NCI-H1930 (cell line): ENCODE measurements at places on chromosomes 5 and 9.

DNA sequence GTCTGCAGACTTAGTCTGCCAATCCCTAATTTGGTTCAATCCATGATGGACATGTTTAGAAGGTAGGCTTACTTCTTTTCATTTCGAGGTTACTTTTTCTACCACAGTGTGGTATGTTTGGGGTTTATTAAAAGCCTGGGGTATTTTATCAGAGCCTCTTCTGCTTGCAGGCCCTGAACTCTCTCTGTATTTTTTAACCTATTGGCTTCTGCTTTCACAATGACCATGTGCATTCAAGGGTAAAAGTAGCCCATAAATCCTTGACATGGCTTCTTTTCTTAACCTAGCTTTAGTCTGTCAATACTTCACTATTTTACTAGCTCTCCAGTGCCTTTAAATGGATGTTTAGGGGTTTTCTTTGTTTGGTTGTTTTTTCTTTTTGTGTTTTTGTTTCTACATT lies 286.6 kb downstream of the FER start:
- DNase-seq: no peak

DNA sequence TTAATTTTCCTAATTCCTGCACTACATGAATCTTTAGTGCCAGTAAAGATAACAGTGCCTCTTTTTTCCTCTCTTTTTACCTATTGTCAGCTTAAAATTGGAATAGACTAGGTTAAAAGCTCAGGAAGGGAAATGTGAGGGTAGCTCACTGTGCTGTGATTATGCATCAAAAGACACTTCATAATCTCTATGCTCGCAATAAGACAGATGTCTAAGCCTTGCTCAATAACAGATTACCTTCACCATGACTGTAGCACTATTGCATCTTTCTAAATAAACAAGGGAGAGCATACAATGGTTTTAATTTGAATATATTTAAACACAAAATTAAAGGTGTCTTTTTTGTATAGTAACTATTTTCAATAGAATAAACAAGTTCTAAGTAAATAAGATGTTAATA lies 130.1 kb downstream of the FBN2 start:
- no peak for DNase-seq

GRCh38 chr5:160923936-160924710 lies 72.1 kb upstream of the ATP10B start:
- no peak for DNase-seq

GRCh38 chr9:97557606-97558095 lies 56.2 kb downstream of the TMOD1 start:
- DNase-seq: no peak

DNA sequence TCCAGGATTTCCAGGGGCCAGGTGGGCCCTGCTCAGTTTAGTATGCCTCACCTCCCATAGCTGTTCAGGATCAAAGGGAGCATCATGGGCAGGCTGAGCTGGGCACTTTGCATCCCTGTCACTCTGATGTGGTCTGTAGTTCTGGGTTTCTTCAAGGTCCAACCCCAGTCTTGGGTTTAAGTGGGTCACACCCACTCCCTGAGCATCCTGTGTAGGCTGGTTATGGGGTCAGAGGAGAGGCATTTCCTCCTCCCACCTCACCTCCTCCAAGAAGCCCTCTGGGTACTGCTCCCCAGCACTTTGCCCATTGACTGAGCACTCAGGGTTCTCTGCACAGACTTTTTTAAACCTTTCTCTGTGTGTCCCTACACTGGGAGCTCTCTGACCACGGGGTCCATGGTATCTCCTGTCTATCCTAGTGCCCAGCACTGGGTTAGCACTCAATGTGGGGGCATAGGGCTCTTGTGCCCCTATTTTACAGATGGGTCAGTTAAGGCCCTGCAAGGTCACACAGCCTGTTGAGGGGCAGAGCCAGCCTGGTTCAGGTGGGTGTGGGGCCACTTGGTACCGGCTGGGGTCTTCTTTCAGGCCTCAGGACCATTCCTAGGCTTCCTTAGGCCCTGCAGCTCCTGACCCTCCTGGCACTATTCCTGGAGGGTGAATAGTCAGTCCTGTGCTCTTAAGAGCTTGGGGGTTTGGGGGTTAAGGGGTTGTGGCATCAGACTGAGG lies 19.0 kb downstream of the CXXC5 start:
- no peak for DNase-seq

DNA sequence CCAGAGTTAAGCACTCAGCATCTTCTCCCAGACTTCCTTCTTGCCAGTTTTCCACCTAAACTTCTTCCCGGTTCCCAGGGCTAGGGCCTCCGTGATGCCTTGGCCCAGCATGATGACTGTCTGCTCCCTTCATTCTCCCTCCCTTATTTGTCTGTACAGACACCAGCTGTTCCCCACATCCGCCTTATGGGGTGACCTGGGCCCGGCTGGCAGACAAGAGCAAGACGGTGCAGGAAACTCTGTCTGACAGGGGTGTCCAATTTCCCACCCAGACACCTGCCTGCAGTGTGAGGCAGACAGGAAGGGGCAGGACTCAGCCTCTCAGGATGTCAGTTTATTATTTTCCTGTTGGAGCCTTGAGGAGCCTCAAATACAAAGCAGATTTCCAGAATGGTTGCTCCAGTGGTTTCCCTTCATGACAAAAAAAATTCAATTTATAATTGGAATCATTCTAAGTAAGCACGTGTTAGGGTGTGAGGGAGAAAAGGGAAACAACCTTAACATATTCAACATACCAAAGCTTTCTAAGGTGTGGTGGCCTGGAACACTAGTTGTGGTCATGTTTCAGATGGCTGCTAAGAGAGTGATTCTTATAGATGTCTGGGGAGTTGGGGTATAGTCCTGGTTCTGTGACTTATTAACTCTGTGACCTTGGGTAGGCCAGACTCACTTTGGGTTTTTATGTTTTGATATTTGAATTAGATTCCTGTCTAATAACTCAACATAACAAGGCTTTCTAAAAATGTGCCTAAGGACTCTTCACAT lies 234.5 kb downstream of the PAPPA start:
- no peak for DNase-seq

- DNase-seq: no peak
Observed at GRCh38 chr5:88244686-88245085, 24.0 kb downstream of the TMEM161B start.

DNA sequence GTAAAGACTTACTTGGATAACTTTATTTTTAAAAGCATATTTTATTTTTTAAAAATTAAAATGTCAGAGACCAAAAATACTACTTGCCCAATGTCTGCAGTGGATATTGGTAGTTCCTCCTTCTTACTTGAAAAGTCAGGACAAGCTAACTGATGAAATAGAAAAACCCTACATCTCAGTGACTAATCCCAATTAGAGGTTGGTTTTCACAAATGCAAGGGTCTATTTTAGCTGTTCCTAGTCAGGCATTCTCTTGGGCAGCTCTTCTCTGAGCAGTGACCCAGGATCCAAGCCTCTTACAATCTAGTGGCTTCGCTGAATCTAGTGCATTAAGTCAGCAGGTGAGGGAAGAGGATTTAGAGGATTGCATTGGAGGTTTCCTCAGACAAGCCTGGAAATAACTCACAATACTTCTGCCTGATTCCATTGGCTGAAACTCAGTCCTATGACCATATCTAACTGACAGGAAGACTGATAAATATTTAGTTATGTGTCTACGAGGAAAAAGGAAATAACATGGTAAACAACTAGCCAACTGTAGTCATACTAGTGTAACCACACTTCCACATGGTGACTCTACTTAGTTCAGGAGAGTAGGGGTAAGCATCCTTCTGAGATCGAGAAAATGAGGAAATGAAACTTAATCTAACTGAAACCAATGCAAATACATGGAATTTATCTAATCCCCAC lies 34.2 kb upstream of the MIER3 start:
- DNase-seq: no peak

DNA sequence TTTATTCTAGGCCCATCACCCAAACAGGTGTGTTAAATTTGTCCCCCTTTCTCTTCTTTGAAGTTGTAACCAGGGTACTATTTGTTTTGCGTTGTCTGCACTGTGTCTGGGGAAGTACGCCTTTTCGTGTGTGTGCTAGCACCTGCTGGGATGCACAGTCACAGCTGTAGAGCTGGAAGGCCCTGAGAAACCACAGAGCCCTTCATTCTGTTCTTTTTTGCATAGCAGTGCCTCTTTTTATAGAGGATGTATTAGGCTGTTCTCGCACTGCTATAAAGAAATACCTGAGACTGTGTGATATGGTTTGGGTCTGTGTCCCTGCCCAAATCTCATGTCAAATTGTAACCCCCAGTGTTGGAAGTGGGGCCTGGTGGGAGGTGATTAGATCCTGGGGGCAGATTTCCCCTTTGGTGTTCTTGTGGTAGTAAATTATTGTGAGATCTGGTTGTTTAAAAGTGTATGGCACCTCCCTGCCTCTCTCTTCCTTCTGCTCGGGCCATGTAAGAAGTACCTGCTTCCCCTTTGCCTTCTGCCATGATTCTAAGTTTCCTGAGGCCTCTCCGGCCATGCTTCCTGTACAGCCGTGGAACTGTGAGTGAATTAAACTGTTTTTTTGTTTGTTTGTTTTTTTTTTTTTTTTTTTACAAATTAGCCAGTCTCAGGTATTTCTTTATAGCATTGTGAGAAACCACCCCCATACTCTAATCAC lies 14.0 kb downstream of the SEC61B start:
- no peak for DNase-seq

DNA sequence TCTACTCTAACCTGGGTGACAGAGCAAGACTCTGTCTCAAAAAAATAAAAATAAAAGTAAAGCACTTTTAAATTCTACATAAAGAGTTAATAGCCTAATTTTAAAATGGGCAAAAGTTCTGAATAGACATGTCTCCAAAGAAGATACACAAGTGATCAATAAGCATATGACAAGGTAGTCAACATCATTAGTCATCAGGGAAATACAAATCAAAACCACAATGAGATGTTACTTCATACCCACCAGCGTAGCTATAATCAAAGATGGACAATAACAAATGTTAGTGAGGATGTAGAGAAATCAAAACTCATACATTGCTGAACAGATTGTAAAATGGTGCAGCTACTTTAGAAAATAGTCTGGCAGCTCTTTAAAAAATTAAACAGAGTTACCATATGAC lies 64.1 kb downstream of the IQGAP2 start:
- DNase-seq: no peak

DNA sequence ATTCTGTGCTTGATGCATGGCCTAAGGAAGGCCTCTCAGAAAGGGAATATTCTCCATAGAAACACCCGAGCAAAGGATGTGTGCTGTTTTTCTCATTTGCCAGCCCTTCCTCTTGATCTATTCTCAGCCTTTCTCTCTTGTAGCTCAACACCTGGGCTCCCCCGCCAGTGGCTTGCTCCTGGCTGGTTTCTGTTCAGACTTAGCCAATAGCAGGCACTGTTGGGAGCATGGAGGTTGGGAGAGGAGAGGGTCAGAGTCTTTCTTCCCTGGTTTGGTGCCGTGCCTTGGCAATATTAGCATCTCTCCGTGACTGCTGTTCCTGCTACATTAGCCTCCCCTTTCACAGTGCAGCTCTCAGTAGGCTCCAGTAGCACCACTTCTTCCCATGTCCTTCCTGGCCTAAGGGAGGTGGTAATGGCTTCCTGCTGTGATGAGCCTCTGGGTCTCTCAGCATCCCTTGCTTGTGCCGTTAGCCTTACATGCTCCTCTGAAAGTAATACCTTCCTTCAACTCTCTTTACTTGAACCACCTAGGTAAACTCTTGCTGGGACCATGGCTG lies 269.7 kb upstream of the GAS1 start:
- no peak for DNase-seq

DNA sequence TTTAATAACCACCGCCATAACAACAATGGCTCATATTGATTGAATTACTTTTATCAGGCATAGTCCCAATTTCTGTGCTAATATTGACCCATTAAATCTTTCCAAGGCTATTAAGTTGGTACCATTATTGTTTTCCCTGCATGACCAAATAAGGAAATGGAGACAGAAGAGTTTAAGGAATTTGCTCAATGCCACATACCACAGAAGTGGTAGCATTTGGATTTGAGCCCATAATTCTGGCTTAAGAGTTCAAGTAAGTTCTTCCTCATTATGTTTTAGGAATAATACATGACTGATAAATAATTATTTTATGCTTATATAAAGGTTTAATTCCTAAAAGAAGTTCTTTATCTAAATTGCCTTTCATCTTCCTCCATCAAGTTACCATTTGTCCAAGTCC lies 43.4 kb upstream of the HAPLN1 start:
- no peak for DNase-seq

DNA sequence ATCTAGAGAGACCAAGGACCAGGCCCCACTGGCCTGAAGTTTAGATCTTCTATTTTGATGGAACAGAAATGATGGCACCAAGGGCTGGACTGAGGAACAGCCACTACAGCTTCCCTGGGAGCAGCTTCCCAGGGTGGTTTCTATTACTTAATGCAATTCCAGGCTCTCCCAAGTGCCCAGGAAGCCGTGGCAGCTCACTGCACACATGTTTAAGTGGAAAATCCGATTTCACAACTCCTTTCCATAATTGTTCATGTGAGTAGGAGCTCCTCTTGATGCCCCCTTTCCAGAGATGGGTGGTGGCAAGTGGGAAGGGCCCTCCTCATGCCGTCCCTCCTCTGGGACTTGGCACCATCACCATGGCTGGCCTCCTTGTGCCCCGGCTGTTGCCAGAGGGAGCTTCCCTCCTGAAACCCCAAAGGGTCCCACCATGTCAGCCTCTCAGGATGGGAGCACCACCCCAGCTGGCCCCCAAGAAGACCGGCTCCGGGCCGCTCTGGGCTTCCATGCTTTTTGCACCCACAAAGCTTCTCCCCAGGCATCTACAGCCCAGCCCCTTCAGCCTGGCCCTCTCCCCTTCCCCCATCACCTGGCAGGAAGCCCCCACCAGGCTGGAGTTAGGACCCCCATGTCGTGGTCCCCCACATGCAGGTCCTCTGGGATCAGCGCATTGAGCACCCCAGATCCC lies 9.1 kb upstream of the UBAC1 start:
- no peak for DNase-seq

- DNase-seq: no peak
Observed at GRCh38 chr5:14810928-14811572, 60.5 kb downstream of the ANKH start.

DNA sequence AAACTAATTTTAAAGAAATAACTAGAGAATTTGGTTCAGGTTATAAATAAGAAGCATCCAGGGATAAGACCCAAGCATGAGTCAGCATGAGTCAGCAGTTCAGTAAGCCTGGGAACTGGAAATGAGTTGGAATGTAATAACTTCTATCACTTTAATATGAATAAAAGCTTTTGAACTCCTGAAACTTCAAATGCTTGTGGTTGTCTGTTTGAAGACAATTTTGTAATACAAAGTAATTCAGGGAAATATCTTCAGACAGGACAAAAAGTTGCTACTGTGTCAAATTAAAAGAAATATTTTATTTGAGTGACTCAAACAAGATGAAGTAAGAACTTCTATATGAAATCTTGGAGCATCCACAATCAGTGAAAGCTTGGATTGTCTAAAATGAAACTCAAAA lies 331.2 kb upstream of the DAB2 start:
- no peak for DNase-seq

DNA sequence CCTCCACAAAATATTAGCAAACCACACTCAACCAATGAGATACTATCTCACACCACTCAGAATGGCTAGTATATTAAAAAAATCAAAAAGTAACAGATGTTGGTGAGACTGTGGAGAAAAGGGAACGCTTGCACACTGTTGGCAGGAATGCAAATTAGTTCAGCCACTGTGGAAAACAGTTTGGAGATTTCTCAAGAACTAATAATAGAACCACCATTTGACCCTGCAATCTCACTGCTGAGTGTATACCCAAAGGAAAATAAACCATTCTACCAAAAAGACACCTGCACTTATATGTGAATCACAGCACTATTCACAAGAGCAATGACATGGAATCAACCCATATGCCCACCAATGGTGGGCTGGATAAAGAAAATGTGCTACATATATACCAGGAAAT lies 393.5 kb downstream of the PDE4D start:
- DNase-seq: no peak

GRCh38 chr9:99140685-99141314 lies 35.9 kb downstream of the TGFBR1 start:
- DNase-seq: no peak

- DNase-seq: no peak
Observed at GRCh38 chr5:61563401-61563800, 231.3 kb downstream of the ZSWIM6 start.
